ENCODE measurements at places on chromosomes 12 and 14.

DNA sequence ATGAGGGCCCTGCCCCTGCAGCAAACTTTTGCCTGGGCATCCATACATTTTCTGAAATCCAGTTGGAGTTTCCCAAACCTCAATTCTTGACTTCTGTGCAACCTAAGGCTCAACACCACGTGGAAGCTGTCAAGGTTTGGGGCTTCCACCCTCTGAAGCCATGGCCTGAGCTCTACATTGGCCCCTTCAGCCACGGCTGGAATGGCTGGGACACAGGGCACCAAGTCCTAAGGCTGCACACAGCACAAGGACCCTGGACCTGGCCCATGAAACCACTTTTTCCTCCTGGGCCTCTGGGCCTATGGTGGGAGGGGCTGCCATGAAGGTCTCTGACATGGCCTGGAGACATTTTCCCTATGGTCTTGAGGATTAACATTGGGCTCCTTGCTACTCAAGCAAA lies 266.3 kb downstream of the LRIG3 start:
- DNase-seq = no peak

DNA sequence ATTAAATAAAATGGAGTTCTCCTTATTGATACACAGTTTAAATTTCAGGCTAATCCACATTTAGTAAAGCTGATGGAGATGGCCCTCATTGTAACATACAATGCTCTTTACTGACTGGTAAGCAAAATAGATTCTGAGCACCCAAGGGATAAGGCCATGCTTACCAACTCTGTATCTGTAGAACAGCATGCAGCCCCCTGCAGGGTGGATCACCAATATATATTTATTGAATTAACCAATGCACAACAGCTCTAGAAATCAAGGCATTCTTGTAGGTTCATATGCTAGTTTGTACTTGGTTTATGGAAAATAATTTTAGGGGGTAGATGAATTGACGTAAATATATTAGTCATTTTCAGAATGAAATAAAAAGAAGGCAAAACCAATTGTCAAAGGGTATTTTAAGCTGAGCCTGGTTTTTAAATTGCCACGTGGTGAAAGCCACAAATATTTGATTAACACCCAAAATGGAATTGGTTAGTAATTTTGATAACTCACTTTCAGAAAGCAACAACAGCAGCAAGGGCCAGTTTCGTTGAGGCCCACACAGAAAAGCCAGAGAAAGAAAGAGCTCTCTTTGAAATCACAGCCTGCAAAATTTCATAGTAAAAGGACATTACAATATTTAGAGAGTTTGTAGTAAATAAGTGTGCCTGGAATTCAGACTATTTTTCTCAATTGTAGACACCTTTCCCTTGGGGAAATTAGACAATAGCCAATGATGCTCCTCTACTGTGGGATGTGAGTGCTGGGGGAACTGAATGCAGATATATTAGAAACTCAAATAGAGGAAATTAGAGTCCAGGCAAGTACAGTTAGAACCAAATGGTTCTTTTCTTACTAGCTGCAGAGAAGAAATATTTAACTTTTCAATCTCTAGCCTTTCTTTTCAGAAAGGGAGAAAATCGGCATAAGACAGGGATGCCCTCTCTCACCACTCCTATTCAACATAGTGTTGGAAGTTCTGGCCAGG lies 216.2 kb upstream of the ABCD2 start:
- DNase-seq = no peak

GRCh38 chr14:58878439-58879139 lies 240.8 kb downstream of the DACT1 start:
- DNase-seq = no peak

DNA sequence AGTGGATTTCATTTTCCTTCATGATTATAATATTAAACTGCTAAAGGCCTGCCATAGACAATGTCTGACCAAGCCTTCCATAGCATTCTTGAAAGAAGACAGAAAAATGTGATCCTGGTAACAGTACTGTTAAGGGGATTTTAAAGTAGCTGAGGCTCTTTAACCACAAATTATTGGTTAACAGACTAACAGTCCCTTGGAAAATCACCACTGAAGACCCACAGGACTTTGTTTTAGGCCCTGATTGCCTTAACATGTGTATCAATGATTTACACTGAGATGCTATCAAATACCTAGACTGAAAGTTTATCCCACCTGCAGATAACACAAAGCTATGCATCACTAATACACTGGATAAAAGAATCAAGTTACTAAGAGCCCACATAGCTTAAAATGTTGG lies 6.0 kb downstream of the KRT79 start:
- DNase-seq = no peak

DNA sequence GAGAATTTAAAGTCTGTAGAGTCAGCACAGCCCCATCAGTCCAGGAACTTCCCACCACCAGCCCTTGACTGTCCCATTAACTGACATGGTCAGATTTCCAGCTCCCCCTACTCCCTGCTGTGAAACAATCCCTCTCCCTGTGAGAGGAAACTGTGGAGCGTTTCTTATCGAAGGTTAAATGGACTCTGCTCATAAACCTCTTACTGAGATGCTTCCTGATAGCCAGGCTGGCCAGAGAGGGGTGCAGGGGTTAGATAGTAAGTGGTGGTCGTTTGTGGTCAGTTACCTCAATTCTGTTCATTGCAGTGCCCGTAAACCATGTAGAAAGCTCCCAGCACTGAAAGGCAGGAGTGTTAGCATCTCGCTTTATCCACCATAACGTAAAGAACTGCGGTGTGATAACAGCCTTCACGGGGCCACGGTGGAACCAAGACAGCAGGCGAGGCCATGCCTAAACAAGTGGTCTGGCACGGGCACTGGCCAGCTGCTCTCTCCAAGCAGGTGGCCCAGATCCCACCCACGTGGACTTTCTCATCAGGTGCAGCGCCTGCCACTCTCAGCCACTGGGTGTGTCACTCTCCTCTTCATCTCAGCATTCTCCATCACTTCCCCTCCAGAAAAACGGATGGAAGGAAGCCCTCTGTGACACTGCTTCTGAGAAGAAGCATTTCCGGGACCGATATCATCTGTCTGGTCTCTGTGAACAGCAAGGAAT lies 102.2 kb downstream of the FBXL14 start:
- no peak for DNase-seq

DNA sequence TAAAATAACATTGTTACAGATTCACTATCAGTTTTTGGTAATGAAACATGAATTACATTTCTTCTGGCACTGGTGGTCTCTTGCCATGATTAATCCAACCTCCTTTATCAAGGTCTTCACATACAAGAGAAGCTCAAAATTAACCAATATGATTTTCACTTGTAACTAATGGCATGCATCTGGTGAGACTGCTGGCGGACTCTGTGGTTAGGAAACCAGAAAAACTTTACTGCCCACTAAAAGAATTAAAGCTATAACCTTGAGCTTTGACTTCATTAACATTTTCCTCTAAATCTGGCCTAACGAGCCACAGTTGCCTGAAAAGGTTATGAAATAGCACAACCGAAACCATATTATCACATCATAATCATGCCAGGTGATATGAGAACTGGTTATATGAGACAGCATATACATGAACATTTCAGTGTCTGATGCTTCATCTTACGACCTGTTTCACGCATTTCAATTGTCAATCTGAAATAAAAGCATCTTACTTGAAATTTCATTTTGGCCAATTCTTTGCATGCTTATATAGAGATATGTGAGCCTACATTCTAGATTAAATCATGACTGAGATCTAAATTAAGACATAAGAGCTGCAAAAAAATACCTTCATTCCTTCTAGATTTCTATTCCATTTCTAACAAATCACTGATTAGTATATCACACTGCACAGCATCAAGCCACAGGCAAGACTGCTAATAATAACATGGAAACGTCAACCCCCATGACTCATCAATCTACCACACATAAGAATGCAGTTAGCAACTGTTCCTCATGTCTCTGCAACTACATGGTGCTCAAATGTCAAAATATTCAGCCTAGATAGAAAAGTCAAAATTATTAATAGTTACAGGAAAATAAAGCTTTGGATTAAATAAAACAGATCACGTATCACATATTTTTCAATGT lies 89.3 kb downstream of the OSBPL8 start:
- no peak for DNase-seq

DNA sequence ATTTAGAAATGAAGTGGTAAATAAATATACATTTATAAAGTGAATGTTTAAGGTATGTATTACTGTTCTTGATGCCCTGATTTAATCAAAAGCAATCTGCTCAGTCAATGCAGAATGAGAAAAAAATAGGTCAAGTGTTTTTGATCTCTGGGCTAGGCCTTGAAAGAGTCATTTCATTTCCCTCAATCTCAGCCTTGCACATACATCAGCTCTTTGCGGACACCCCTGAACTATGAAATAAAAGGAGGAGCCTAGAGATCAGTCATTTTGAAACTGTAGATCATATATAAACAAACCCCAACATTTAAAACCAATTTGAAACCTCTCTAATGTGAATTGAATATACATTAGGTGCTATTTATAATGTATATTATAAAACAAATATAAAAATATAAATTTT lies 42.5 kb downstream of the ATG2B start:
- DNase-seq = no peak

- no peak for DNase-seq
These were observed 46.1 kb downstream of the PITPNM2 start for GRCh38 chr12:123104809-123105208.

- DNase-seq = peak; percentile 59
These were observed 17.1 kb downstream of the POMT2 start for GRCh38 chr14:77303417-77304156.

DNA sequence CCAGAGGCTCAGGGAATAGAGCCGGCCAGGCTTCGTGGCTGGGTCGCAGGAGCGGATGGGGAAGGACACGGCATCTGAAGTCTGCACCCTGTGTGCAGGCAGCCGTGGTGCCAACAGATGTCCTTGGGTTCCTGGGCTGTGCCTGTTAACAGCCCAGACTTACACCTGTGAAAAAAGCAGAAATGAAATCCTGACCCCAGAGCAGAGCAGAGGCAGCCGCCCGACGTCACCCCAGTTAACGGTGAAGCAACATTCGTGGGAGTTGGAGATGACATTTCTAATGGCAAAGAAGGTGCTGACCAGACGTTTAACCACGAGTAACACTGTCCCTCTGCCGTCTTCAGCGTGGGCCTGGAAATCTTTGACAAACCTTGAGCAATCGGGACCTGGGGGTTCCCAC lies 200.3 kb upstream of the DIO3 start:
- DNase-seq = no peak

- no peak for DNase-seq
These were observed 4.5 kb downstream of the MIPOL1 start for GRCh38 chr14:37202265-37202664.

DNA sequence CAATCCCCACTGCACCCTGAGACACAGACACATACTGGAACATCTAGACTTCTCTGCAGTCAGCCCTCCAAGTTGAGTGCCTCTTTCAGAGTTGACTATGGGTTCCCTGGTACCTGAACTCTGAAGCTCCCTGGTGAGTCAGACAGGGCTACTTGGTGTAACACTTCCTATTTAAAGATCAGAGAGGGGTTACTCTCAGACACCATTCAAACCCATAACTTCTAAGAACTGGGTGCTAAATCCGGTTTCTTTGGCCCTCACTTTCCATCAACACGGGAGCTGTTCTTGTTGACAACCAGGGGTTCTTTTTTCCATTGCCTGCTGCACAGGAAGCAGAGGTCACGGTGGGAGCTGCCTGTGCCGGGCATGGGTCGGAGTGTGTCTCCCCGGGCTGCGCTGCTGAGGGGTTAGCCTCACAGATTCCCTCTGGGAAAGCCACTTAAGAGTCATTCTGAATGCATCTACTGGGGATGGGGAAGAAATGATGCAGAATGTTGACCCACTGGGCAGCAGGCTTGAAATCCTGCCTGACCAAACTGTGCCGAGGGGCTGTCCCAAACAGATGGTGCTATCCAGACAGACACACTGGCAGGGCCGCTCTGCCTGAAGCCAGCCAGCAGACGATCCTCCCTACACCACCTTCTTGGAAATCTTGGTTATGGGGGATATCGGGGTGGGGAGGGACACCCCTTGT lies 74.1 kb downstream of the PITPNM2 start:
- DNase-seq = peak; percentile 38

DNA sequence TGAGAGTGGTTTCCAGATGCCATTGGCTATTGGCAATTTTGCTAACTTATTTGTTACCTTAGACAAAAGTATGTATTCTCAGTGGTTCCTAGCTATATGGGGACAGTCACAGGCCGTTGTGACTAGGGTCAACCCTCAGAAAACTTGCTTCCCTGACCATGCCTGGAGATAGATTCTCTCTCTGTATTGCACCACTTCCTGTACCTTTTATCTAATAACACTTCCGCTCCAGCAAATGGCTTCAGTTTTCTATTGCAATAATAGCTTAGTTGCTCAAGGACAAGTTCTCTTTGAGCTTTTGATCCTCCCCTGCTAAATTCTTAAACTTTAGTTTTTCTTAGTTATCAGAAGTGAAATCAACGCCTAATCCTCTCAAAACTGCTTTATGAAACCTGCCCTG lies 338.0 kb downstream of the RMST start:
- no peak for DNase-seq

GRCh38 chr14:101873076-101873825 lies 91.1 kb upstream of the DYNC1H1 start:
- no peak for DNase-seq

DNA sequence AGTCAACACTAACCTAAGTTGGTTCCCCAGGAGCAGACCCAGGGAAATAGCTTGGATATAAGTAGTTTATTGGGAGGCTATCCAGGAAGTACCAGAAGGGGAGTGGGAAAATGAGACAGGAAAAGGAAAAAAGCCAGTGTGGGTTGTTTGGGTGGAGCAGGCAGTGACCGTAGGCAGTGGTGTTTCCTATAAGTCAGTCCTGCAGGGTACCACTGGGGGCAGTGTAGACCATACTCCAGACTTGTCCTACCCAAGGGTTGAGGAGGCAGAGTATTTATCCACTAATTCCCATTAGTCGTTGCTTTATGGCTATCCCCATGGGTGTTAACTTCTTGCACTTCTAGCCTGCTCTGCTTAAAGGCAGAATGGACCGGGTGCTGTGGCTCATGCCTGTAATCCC lies 6.4 kb upstream of the CCDC60 start:
- DNase-seq = no peak
